ENCODE measurements at places on chromosomes 11 and 22.

GRCh38 chr11:9014826-9015225, 11.0 kb upstream of the NRIP3 start:
- DNase-seq = no peak

GRCh38 chr22:27186643-27187042, 529.3 kb downstream of the MIAT start:
- no peak for DNase-seq

DNA sequence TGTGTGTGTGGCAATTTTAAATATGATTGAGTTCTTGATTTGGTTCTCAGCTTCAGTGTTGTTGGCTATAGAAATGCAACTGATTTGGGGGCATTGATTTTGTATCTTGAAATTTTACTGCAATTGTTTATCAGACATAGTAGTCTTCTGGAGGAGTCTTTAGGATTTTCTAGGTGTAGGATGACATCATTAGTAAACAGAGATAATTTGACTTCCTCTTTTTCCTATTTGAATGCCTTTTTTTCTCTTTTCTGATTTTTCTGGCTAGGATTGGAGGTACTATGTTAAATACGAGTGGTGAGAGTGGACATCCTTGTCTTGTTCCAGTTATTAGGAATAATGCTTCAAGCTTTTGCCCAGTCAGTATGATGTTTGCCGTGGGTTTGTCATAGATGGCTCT, 124.9 kb downstream of the MSANTD4 start:
- no peak for DNase-seq

GRCh38 chr11:13784441-13784840, 116.0 kb downstream of the FAR1 start:
- no peak for DNase-seq

DNA sequence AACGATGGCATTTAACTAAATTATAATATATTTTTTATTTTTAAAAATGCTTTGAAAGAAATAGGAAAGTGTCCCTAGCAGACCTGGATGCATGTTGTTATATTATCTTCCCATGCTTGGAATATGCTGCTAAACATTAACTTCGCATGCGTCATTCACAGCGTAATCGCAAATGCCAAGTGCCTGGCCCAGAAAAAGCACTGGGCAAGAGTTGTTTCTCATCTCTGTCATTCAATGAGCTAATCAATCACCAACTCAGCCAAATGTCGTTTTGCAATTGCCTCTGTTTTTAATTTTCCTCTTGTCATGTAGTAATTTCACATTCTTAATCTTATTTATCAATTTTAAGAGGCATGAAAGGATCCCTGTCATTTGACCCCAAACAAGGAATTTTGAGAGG, 1421.9 kb downstream of the BRD1 start:
- DNase-seq = no peak

DNA sequence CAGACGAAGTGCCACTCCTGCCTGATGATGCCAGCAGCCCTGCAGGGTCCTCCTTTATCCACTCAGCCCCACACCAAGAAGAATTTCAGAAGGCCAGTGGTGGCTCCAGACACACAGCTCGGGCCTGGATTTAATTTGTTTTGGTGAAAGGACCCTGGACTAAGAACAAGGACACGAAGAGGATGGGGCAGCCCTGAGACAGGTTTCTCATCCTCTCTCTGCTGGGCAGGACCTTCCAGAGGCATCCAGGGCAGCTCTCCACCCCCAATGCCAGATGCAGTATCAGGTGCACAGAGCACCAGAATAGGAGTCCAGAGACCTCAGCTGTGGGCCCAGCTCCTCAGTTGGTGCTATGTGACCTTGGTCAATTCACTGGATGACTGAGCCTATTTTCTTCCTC, 72.0 kb downstream of the TRIM29 start:
- no peak for DNase-seq

DNA sequence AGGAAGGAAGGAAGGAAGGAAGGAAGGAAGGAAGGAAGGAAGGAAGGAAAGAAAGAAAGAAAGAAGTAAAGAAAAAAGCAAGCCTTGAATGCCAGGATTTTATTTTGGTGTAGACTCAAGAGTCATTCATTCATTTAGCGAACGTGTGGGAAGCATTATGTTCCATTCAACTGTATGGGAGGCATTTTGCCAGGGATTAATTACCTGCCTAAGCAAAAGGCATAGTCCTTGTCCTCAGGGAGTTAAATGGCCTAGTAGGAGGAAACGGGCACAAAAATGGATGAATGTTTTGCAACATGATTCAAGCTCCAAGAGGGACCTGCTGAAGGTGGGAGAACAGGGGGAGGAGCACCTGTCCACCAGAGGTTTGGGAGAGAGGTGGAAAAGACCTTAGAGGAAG, 16.2 kb upstream of the ZNRF3 start:
- DNase-seq = no peak

- DNase-seq = no peak
Measured at GRCh38 chr11:33934450-33934849, 42.6 kb upstream of the LMO2 start.

DNA sequence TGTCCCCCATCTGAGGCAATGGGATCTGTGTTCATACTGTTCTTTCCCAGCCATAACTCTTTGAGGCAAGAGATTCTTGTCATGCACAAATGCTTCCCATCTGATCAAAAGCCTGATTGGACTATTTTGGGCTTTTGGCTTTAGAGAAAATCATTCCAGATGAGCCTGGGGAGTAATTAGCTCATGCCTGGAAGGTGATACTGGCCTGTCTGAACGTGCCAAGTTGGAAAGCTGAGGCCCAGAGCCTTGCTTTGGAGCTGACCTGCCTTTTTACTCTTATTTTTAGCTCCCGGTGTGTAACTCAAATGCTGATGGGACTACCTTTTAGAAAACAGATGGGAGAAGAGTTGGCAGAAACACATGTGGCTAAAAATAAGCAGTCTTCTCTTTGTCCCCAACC, 105.0 kb downstream of the DBX1 start:
- no peak for DNase-seq

DNA sequence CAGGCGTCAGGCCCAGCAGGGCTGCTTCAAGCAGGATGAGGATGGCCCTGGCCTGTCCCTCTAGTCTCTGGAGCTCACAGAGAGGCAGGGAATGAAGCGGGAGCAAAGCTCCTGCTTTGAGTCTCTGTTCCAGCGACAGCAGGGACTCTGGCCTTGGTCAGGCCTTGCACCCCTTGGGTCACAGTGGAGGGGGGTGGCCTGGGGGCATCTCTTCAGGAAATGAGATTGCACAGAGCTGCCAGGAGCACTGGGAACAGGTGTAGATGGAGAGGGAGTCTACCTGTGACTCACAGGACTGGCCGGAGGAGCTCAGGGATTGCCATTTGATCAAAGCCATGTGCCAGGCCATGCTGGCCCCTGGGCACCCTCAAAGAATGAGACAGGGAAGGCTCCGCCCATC, 1.6 kb downstream of the ANO1 start:
- DNase-seq = no peak

DNA sequence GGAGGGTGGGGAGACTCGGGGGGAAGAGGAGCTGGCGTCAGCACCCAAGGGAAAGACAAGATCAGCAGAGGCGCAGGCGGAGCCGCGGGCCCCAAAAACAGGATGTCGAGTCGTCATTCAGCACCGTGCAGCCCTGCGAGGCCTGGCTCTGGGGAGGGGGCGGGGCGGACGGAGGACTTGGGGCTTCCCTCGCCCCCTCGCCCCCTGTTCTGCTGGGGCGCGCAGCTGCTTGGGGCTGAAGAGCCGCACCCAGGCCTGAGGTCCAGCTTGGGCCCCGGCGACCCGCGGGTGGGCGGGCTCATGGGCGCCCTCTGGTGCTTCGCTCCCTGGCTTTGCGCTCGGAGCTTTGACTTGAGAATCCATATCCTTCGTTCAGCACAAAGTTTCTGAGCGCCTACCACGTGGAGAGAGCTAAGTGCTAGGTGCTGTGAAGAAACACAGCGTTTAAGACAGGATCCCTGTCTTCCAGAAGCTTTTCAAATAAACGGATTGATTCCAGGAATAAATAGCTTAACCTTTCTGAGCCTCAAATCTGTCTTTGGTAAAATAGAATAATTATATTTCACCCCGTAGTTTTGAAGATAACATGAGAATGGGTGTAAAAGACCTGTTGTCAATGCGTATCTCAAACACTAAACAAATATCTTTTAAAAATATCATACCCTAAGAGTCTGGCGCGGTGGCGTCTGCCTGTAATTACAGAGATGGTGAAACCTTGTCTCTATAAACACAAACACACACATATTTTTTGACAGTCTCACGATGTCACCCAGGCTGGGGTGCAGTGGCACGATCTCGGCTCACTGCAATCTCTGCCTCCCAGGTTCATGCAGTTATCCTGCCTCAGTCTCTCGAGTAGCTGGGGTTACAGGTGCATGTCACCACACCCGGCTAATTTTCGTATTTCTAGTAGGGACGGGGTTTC, 929 bp upstream of the RHOG start:
- DNase-seq = peak; percentile 83

GRCh38 chr22:35155403-35156025, 89.6 kb downstream of the ISX start:
- no peak for DNase-seq

GRCh38 chr11:32024948-32025347, 65.9 kb upstream of the RCN1 start:
- DNase-seq = no peak

GRCh38 chr11:65700399-65700798, 11.7 kb upstream of the KAT5 start:
- DNase-seq = no peak

GRCh38 chr11:27648840-27649239, 51.4 kb downstream of the BDNF start:
- DNase-seq = no peak

DNA sequence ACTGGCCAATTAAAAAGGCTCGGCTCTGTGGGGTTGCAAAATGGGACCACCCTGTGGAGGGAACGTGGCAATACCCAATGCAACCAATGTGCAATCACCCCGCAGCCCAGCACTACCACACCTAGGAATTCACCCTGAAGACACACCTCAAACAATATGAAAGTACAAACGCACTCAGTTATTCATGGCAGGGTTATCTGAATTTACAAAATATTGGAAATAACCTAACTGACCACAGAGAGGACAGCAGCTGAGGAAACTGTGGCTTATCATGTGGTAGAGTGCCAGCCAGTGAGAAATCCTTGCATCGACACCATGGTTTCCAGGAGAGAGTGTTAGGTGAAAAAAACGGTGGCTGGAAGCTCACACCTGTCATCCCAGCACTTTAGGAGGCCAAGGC, 18.7 kb downstream of the ALG12 start:
- DNase-seq = no peak

GRCh38 chr11:17764446-17765218, 30.1 kb downstream of the KCNC1 start:
- no peak for DNase-seq

DNA sequence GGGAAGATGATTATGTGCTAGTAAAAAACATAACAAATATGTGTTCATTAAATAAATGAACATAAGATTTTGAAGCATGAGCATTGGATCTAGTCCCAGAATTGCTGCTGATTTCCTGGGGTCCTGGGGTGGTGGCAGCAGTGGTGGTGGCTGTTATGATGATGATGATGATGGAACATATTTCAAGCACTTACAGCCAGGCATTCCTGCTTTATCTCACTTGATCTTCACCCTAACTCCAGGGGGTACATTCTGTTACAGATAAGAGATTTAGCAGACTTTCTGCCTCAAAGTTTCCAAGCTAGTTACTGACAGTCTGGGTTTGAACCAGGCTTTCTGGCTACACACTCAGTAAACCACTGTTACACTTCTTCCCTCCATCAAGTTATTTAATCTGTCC, 5.2 kb downstream of the TRAPPC4 start:
- DNase-seq = no peak

DNA sequence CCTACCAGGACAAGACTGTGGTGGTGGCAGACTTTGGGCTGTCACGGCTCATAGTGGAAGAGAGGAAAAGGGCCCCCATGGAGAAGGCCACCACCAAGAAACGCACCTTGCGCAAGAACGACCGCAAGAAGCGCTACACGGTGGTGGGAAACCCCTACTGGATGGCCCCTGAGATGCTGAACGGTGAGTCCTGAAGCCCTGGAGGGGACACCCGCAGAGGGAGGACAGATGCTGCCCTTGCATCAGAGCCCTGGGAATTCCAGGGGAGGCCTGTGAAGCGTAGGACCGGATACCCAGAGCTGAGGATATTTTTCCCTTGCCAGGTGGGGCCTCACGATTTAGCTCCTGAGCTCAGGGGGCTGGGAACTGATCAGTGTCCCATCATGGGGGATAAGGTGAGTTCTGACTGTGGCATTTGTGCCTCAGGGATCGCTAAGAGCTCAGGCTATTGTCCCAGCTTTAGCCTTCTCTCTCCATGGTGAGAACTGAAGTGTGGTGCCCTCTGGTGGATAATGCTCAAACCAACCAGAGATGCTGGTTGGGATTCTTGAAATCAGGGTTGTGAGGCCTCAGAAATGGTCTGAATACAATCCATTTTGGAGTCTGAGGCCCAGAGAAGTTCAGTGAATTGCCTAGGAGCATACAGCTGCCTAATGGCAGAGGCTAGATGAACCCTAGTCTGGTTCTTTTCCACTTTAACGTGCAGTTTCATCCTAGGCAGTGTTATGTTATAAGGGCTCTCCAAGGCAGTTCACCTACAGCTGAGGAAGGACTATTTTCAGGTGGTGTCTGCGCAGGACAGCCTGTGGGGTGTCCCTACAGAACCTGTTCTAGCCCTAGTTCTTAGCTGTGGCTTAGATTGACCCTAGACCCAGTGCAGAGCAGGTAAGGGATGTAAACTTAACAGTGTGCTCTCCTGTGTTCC, 19.5 kb downstream of the PIK3IP1 start:
- no peak for DNase-seq

DNA sequence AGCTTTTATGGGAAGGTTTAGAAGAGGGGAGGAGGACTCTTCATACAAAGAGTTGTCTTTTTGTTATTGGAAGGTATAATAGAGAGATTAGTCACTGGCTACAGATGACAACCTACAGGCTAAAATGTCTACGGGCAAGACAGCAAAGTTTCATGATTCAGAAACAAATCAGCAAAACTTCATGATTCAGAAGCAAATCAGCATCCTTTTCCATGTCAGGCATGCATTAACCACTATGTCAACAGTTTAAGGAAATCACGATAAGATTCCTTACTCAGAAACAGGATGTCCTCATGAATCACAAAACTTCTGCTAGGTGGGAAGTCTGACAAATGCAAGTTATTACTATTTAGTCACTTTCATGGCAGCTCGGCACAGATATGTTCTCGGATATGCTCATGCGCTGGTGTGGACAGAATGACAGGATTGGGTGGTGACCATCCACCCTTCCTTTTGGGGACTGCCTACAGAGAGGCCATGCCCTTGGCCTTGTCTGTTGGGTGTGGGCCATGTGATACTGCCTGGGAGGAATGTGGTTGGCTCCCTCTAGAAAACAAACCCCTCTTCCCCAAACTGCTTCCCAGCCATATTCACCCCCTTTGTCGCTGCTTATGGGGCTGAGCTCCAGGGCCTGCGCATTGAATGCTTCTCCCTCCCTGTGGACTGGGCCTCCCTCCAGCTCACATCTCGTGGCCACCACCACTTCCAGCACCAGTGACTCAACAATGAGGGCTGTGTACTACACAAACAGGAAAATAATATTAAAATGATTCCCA, 10.1 kb downstream of the C11orf91 start:
- no peak for DNase-seq

DNA sequence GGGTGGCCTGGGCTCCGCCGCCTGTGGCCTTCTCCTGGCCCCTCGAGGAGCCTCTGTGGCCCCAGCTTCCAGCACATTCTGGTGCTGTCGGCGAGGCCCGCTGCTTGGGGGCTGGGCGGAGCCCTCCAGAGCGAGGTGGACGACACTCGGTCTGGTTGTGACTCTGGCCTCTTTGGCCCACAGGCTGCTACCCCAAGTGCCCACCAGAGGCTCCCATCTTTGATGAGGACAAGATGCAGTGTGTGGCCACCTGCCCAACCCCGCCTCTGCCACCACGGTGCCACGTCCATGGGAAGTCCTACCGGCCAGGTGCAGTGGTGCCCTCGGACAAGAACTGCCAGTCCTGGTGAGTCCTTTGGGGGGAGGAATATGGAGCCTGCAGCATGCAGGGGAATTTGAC, 22.4 kb downstream of the MUC5AC start:
- no peak for DNase-seq

Measured in activated T-helper 1 cell treated with anti-CD3 and anti-CD28 coated beads, Interleukin-2, amount 50 U/mL, for 16 hours (primary cell).